Stimulated activated CD4-positive, alpha-beta T cell treated with anti-CD3 and anti-CD28 coated beads, Interleukin-1b, Interleukin-23, amount 100 ng/mL, for 1 hour (primary cell): ENCODE measurements at places on chromosomes 5 and 9.
A peak's percentile ranks its signal among the peaks of the same experiment; 100 is the strongest.

GRCh38 chr5:86175224-86175623, 442.5 kb upstream of the COX7C start:
- DNase-seq, result no peak

DNA sequence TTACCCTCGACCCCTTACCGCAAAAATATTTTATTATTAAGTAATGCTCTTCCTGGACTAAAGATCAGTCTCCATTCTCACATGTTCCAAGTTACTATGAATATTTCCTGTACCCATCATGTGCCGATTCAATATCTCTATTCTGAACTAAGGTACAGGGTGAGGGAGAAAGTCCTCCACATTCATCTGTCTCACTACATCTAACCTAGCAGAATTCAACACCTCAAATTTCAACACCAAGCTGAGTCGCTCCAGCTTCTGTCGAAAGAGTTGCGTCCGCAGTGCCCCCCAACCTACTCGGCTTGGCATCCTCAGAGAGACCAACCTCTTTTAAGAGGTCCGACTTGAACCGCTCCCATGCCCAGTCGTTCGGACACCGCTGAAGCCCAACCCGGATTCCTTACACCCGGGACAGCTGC, 1.0 kb downstream of the CERT1 start:
- DNase-seq, result no peak

GRCh38 chr5:57887851-57888621, 405.4 kb upstream of the ACTBL2 start:
- no peak for DNase-seq

DNA sequence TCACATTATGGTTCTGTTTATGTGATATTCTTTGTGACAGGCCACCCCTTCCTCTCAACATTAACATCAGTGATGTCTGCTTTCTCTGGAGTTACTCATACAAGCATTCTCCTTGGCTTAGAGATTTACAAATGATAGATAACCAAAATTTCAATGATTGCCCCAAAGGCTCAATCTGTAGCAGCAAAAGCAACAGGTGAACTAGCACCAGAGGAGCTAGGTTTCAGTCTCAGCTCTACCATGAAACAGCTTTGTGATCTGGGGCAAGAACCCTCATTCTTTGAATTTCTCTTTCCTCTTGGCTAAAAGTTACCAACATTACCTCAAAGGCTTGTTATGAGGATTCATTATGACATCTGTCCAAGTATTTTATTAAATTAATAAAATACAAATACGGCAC, 120.5 kb downstream of the PPP2R2B start:
- DNase-seq, result no peak

DNA sequence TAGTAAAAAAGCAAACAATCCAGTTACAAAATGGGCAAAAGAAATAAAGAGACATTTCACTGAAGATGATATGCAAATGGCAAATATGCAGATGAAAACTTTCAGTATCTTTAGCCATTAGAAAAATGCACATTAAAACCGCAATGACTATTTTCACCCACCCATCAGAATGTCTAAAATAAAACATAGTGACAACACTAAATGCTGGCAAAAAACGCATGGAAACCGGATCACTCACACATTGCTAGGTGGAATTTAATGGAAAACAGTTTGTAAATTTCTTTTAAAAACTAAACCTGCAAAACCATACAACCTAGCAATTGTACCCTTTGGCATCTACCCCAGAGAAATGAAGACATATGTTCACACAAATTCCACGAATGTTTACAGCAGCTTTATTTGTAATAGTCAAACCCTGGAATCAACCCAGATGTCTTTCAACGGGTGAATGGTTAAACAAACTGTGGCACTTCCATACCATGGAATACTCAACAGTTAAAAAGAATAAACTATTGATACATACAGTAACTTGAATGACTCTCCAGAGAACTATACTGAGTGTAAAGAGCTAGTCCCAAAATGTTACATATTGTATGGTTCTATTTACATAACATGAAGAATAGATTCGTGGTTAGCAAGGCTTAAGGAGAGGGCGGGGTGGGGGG, 17.2 kb upstream of the PAM start:
- DNase-seq, result no peak

GRCh38 chr9:130444565-130445221, at the start of gene ASS1:
TSS of gene ASS1 (plus strand) at chr9:130444961. CDS start at chr9:130452229, 7,268 bp downstream.
- DNase-seq, result peak; percentile 35

DNA sequence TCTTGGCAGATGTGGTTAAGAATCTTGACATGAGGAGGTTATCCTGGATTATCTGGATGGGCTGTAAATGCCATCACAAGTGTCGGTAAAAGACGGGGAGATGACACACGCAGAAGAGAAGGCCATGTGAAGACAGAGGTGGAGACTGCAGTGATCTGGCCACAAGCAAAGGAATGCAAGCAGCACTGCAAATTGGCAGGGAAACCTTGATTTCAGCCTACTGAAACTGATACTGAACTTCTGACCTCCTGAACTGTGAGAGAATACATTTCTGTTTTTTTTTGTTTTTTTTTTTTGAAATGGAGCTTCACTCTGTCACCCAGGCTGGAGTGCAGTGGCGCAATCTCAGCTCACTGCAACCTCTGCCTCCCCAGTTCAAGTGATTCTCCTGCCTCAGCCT, 92.4 kb upstream of the NFIL3 start:
- DNase-seq, result no peak
